Activated B cell treated with CpG ODN at 0.5 μM for 24 hours (primary cell): ENCODE measurements at places on chromosomes 5 and 9. TPM values are rescaled to one million over a fixed set of nuclear protein-coding genes. Genes with fewer than 3 reads are reported as not detected.
A peak's percentile ranks its signal among the peaks of the same experiment; 100 is the strongest.

Gene DMRT3
- not detected in 2 replicates for total RNA-seq

GRCh38 chr5:56827049-56827448 is 11.7 kb downstream of the MAP3K1 start:
- H3K36me3 ChIP-seq: peaks cover 51% of the 10 kb centered on the region
- H3K4me3 ChIP-seq: peak overlapping the region; percentile 24
- H3K27me3 ChIP-seq: no peaks in the 10 kb centered on the region
- H3K27ac ChIP-seq: peak overlapping the region; percentile 73
- no peak for DNase-seq
- H3K4me1 ChIP-seq: peaks cover 96% of the 10 kb centered on the region

DNA sequence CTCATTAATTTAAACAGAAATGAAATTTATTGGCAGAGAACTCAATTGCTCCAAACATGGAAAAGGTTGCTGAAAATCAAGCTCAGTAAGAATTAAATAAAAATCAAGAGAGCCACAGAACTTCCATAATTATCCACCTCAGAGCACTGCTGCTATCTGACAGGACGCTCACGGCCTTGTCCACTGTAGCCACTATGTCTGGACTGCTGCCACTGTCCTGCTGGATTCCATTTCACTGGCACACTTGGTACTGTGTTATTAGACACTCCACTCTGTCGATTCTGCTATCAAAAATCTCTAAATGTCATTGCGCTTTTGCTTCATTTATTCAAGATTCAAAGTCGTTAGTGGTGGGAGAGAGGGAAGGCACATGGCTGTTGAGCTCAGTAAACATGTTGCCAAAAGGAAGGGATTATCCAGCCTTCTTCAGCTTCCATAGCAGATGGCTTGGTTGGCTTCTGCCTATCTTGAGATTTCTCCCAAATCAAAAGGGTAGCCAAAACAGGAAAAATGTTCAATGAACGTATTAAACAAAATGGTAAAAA is 815.0 kb downstream of the CDH18 start:
- no peaks in the 10 kb centered on the region for H3K27me3 ChIP-seq
- no peak for DNase-seq
- H3K4me1 ChIP-seq: no peaks in the 10 kb centered on the region
- no peak overlapping the region for H3K27ac ChIP-seq
- H3K36me3 ChIP-seq: no peaks in the 10 kb centered on the region

DNA sequence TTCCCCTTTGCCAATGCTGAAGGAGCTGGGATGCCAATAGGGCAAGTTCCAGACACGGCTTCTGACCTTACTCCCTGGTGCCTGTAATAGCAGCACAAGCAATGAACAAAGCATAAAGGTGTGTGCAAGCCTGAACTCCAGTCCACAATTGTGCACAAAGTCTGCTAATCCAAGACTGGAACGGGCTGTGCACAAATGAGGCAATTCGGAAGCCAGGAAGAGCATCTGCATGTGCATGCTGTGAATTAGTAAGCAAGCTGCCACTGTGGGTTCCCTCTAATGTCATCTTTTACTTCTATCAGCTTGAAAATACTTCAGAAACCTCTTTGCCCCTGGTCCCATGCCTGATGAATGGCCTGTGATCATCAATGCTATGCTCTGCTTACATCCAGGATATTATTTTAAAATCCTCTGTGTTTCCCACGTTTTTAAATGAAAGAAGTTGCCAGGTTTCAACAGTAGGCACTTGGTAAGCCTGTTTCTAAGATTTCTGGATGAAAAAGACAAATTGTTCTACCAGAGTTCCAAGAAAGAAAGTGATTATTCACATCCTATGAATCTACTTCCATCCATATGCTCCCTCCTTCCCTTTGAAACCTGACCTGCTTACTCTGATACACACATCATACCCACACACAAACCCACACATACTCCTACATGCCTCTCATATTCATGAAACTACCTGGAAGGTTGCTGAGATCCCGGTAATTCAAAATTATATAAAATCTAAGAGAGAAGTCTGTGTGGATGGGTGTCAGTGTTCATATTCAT is 165.7 kb downstream of the KCTD16 start:
- DNase-seq: no peak
- no peaks in the 10 kb centered on the region for H3K27me3 ChIP-seq
- H3K27ac ChIP-seq: no peak overlapping the region
- no peak overlapping the region for H3K4me3 ChIP-seq
- H3K36me3 ChIP-seq: no peaks in the 10 kb centered on the region

Gene ARID3C
- total RNA-seq: not detected in 2 replicates

DNA sequence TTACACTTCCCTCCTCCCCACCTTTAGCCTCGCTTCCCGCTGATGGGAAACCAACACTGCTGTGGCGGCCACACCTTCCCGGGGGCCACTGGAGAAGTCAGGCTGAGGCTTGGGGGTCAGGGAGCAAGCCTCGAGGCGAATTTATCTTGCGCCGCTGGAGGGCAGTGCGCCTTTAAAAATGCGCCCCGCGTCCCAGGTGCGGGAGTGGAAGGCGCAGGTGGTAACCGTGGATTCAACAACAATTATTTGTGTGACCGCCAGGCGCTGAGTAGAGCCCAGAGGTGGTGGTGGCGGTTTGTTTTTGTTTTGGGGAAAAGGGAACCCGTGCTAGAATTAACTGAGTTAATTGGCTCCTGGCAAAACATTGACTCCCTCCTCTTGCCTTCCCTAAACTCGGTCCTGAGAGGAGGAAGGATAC is 1.1 kb downstream of the CFAP77 start:
- peaks cover 31% of the 10 kb centered on the region for H3K4me1 ChIP-seq
- H3K4me3 ChIP-seq: peak overlapping the region; percentile 78
- peaks cover 26% of the 10 kb centered on the region for H3K27me3 ChIP-seq
- DNase-seq: peak; percentile 62
- H3K36me3 ChIP-seq: peaks cover 3% of the 10 kb centered on the region
- peak overlapping the region; percentile 53 for H3K27ac ChIP-seq

Gene RMRP
- total RNA-seq: 8,247 and 9,516 TPM in 2 replicates

Gene GARNL3
- total RNA-seq: 4.0 and 10.4 TPM in 2 replicates

DNA sequence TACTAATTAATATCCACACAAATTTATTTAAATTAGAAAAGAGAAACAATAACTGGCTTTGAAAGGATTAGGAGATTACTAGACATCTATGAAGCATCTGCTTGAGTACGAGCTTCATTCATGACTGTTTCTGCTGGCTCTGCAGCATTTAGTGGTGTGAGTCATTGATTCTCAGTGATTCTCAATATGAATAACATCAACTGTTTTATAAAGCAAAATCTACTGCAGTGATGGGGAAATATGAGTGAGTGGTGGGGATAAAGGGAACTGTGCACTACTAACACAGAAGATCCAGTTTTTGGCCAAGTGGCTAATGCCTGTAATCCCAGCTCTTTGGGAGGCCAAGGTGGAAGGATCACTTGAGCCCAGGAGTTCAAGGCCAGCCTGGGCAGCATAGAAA is 8.4 kb downstream of the FNBP1 start:
- no peak for DNase-seq
- H3K27me3 ChIP-seq: no peaks in the 10 kb centered on the region

- no peaks in the 10 kb centered on the region for H3K4me1 ChIP-seq
- no peaks in the 10 kb centered on the region for H3K36me3 ChIP-seq
- no peak for DNase-seq
- no peak overlapping the region for H3K4me3 ChIP-seq
- no peaks in the 10 kb centered on the region for H3K27me3 ChIP-seq
Observed at GRCh38 chr5:82338771-82339373, 60.7 kb upstream of the RPS23 start.

GRCh38 chr9:98255061-98255577 is 330 bp downstream of the TBC1D2 start:
- H3K27me3 ChIP-seq: no peaks in the 10 kb centered on the region
- DNase-seq: no peak
- peaks cover 8% of the 10 kb centered on the region for H3K36me3 ChIP-seq
- peak overlapping the region; percentile 65 for H3K27ac ChIP-seq
- peaks cover 13% of the 10 kb centered on the region for H3K4me1 ChIP-seq

Gene SYNPO
- total RNA-seq: 49.2 and 49.3 TPM in 2 replicates

- H3K4me1 ChIP-seq: peaks cover 24% of the 10 kb centered on the region
- no peaks in the 10 kb centered on the region for H3K36me3 ChIP-seq
- H3K27me3 ChIP-seq: peaks cover 1% of the 10 kb centered on the region
- DNase-seq: peak; percentile 67
- H3K27ac ChIP-seq: peak overlapping the region; percentile 83
- H3K4me3 ChIP-seq: peak overlapping the region; percentile 78
Observed at GRCh38 chr9:33202552-33203201, 35.5 kb upstream of the B4GALT1 start.

GRCh38 chr5:97355775-97356174 is 172.7 kb upstream of the RIOK2 start:
- H3K27ac ChIP-seq: no peak overlapping the region
- H3K27me3 ChIP-seq: no peaks in the 10 kb centered on the region
- H3K4me1 ChIP-seq: peaks cover 4% of the 10 kb centered on the region
- no peak overlapping the region for H3K4me3 ChIP-seq
- no peak for DNase-seq

Gene SLC25A2
- total RNA-seq: 2.6 and 3.9 TPM in 2 replicates

Gene C5orf52
- total RNA-seq: not detected in 2 replicates

Gene SHISAL2B
- total RNA-seq: not detected in 2 replicates

- peaks cover 64% of the 10 kb centered on the region for H3K36me3 ChIP-seq
- no peak overlapping the region for H3K4me3 ChIP-seq
- no peaks in the 10 kb centered on the region for H3K27me3 ChIP-seq
- peaks cover 24% of the 10 kb centered on the region for H3K4me1 ChIP-seq
Observed at GRCh38 chr9:137809040-137809576, 68.5 kb upstream of the CACNA1B start.

GRCh38 chr9:38263532-38263931 is 129.0 kb upstream of the ALDH1B1 start:
- H3K27ac ChIP-seq: no peak overlapping the region
- H3K4me1 ChIP-seq: no peaks in the 10 kb centered on the region
- no peak overlapping the region for H3K4me3 ChIP-seq
- no peak for DNase-seq
- peaks cover 29% of the 10 kb centered on the region for H3K27me3 ChIP-seq

DNA sequence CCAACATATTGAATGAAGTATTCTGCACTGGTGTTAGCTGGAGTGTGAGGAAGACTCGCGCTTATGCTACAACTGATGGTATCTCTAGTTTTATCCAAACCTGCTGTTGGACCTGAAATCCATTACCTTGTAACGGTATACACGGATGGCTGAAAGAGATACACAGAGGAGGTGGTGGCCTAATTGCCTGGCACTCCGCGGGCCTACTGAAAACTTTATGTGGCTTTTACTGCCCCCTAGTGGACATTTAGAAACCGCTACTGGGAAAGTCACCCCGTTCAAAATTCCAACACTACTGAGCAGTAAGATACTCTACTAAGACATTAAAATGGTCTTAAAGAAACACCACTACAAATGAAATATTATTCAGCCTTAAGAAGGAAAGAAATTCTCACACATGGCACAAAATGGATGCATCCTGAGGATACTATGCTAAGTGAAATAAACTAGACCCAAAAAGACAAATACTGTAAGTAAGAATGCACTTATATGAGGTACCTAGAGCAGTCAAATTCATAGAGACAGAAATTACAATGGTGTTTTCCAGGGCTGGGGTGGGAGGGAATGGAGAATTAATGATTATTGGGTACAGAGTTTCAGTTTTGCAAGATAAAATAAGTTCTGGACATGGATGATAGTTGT is 100.4 kb downstream of the TTLL11 start:
- H3K4me3 ChIP-seq: no peak overlapping the region
- no peaks in the 10 kb centered on the region for H3K4me1 ChIP-seq
- H3K27ac ChIP-seq: no peak overlapping the region
- H3K27me3 ChIP-seq: no peaks in the 10 kb centered on the region
- peaks cover 4% of the 10 kb centered on the region for H3K36me3 ChIP-seq

- H3K27ac ChIP-seq: no peak overlapping the region
- DNase-seq: no peak
Observed at GRCh38 chr5:9363449-9363848, 182.4 kb downstream of the SEMA5A start.

Gene SLC34A3
- not detected in 2 replicates for total RNA-seq

- H3K4me1 ChIP-seq: peaks cover 39% of the 10 kb centered on the region
- H3K36me3 ChIP-seq: no peaks in the 10 kb centered on the region
- H3K27me3 ChIP-seq: peaks cover 41% of the 10 kb centered on the region
- peak overlapping the region; percentile 79 for H3K4me3 ChIP-seq
Observed at GRCh38 chr5:53479590-53480415, 626 bp upstream of the FST start.

Gene MEF2C
- total RNA-seq: 348 and 359 TPM in 2 replicates

DNA sequence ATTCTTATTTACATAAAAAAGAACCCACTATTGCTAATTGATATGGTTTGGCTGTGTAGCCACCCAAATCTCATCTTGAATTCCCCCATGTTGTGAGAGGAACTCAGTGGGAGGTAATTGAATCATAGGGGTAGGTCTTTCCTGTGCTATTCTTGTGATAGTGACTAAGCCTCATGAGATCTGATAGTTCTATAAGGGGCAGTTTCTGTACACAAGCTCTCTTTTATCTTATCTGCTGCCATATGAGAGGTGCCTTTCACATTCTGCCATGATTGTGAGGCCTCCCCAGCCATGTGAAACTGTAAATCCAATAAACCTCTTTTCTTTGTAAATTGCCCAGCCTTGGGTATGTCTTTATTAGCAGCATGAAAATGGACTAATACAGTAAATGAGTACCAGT is 58.2 kb upstream of the PRR16 start:
- H3K27me3 ChIP-seq: no peaks in the 10 kb centered on the region
- no peak overlapping the region for H3K4me3 ChIP-seq
- DNase-seq: no peak
- H3K4me1 ChIP-seq: no peaks in the 10 kb centered on the region
- no peaks in the 10 kb centered on the region for H3K36me3 ChIP-seq
- H3K27ac ChIP-seq: no peak overlapping the region

DNA sequence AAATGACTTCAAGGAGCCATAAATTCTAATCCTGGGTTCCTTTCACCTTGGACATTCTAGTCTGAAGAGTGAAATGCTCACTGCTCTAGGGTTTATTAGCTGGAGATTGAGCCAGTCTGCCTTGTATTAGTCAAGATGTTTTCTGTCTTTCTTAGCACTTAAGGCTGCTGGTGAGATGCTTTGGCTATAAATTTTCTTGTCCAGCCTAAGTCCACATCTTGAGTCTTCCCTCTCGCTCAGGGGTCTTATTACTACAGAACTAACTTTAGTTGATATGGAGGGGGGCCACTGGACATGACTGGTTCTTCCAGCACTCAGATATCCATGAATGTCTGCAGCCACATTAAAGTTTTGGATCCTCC is 316.4 kb downstream of the ARHGAP26 start:
- H3K27me3 ChIP-seq: no peaks in the 10 kb centered on the region
- no peak for DNase-seq
- peaks cover 4% of the 10 kb centered on the region for H3K36me3 ChIP-seq
- H3K27ac ChIP-seq: no peak overlapping the region
- H3K4me3 ChIP-seq: no peak overlapping the region
- H3K4me1 ChIP-seq: no peaks in the 10 kb centered on the region

Gene PCDHA3
- total RNA-seq: not detected in 2 replicates

Gene DNAH5
- not detected in 2 replicates for total RNA-seq

DNA sequence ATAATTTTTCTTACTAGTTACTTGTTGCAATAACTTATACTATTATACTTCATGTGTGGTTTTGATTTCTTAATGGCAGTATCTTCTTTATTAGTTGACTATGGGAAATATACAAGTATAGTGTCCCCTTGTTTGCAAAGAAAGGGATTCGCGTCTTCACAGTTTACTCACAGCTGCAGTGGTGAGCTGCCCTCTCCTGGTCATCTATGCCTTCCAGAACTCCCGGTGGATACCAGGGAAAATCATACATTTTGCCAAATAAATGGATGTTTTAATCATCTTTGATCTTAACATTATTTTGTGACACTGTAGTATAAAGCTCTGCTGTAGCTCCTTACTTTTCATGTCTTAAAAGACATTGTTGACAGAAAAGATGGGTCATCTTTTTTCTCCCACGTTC is 142.0 kb downstream of the ZCCHC7 start:
- peaks cover 75% of the 10 kb centered on the region for H3K4me1 ChIP-seq
- no peak overlapping the region for H3K4me3 ChIP-seq
- no peak for DNase-seq
- H3K27ac ChIP-seq: peak overlapping the region; percentile 72
